Hippocampal formation (tissue), 2 donors: ENCODE measurements at places on chromosomes 16 and 17.
A peak's percentile ranks its signal among the peaks of the same experiment; 100 is the strongest.

DNA sequence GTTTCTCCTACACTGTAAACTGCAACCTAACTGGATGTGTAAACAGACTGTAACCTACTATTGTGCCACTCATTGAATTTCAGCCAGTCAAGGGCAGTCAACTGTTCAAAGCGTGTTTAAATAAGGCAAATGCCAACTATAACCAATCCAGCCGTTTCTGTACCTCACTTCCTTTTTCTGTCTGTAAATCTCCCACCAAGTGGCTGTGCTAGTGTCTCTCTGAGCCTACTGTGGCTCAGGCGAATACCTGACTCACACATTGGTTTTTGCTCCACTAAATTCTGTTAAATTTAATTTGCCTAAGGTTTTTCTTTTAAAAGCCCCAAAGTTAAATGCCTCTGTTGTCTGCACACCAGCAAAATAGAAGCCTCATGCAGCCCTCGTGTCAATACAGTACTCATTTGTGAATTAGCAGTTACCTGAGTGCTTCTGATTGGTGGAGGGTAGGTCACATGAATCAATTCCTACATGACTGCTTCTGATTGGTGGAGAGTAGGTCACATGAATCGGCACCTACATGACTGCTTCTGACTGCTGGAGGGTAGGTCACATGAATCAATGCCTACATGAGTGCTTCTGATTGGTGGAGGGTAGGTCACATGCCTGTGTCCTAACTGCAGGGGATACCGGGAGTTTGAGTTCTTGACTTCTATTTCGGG, 31.1 kb upstream of the CCR7 start:
- no peak for DNase-seq

DNA sequence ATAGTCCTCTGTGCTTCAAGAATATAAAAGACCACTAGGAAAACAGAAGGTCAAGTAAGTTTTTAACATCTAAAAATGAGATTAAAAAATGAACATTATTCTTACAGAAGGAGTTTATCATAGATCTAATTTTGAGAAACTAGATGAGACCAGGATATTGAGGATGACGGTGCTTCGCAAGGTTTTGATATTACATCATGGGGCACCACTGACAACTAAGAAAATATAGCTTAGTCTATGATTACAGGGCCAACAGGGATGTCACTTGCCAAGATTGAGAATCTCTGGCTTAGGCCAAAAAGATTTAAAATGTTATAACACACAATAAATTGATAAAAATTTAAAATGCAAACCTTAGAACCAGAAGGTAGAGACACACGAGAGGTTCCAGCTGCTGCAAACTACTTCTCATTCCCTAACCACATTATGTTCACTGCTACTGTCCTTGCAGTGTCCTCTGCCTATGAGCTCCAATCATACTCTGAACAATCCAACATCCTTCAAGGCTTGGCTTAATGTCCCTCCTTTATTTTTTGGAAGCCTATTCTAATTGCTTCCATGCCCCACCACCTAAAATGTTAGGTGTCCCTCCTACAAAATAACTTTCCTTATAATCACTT, 33.2 kb downstream of the USP32 start:
- DNase-seq = no peak

DNA sequence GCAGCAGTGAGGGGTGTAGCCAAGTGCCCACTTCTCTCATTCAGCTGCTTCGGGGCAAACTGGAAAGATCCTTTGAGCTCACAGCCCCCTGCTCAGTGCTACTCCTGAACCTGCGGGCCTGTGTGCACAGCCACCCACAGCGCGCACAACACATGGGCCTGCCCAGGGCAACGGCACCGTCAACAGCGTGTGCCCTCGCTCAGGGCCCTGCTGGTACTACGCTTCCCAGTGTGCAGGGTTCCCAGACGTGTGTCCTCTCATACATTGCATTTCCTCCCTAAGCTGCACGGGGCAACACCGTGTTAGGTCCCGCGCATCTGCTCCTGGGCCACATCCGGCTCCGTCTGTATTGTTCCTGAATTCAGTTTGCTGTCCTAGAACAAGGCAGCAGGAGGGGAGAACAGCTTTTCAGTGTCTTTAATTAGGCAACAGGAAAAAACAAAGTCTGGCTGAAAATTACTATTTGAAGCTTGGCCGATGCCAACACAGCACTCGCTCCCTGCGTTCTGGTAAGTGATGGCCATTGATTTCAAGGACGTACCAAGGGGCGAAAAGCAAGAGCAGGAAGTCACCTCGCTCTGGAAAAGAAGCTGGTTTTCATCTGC, 15.2 kb downstream of the MRM3 start:
- DNase-seq = no peak

- no peak for DNase-seq
Observed at GRCh38 chr16:3171855-3172593, 16.0 kb upstream of the OR1F1 start.

DNA sequence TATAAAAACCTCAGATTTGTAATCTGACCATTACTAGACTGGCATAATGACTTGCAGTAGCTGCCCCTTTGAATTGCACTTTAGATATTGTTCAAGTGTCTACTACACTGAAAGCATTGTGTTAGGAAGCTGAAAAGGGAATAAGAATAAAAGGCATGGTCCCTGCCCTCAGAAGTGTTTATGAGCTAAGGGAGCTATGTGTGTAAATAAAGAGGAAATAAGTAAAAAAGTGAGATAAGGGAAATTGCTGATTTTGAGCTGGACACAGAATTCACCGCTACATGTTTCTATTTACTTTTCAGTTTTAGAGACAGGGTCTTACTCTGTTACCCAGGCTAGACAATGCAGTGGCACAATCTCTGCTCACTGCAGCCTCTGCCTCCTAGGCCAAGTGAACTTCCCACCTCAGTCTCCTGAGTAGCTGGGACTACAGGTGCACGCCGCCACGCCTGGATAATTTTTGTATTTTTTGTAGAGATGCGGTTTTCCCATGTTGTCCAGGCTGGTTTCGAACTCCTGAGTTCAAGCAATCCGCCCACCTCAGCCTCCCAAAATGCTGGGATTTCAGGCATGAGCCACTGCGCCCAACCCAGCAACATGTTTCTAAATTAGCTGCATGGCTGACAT, 57.0 kb downstream of the GRB2 start:
- no peak for DNase-seq

GRCh38 chr16:86895606-86896005, 317.3 kb downstream of the FOXL1 start:
- no peak for DNase-seq

GRCh38 chr17:57864273-57864672, 14.4 kb upstream of the MRPS23 start:
- no peak for DNase-seq

- no peak for DNase-seq
Observed at GRCh38 chr17:3507071-3507470, 31.3 kb downstream of the ASPA start.

GRCh38 chr17:38568845-38569510, 36.8 kb downstream of the SRCIN1 start:
- DNase-seq = peak; percentile 83

DNA sequence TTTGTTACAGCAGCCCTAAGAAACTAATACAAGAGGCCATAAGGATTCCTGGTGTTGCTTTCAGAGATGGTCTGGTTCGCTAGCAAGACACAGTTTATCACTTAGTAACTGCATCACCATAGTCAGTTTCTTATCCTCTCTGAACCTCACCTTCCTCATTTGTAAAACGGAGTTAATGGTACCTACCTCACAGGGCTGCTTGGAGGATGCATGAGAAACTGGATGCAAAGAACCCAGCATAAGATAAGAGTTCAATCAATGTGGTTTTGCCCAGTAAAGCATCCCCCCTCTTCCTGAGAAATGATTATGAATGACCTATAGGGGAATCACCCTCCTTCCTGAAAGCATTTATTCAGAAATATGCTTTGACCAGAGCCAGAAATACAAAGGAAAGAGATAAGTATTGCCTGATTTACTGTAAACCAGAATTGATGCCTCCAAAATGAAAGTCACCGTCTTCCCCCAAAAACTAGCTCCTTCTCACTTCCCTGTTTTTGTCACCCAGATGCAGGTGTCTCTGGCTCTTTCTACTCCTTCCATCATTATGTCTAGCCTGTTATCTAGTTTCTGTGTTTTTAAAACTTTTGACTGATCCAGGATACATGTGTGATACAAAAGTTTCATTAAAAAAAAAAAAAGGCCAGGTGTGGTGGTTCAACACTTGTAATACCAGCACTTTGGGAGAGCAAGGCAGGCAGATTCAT, 2.8 kb upstream of the TEFM start:
- DNase-seq = no peak

DNA sequence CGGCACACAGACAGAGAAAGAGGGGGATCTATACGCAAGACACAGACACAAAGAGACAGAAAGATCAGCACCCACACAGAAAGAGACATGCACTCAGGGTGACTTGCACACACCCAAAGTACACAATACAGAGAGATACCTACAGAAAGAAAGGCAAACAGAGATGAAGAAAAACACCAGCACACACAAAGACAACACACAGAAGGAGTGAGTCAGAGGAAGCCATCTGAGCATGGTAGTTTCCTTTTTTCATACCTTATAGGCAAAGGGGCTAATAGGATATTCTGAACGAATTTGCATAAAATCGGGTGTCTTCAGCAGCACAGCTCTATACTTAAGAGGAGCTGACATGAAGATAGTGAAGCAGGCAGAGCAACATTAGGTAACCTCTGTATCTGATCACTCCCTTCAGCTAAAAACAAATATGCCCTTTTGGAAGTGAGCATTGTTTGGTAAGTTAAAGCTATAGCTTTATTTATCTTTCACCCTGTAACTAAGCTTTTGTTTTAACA, 198.6 kb downstream of the AATF start:
- DNase-seq = no peak

- no peak for DNase-seq
Observed at GRCh38 chr16:84487358-84487757, 17.1 kb downstream of the MEAK7 start.

DNA sequence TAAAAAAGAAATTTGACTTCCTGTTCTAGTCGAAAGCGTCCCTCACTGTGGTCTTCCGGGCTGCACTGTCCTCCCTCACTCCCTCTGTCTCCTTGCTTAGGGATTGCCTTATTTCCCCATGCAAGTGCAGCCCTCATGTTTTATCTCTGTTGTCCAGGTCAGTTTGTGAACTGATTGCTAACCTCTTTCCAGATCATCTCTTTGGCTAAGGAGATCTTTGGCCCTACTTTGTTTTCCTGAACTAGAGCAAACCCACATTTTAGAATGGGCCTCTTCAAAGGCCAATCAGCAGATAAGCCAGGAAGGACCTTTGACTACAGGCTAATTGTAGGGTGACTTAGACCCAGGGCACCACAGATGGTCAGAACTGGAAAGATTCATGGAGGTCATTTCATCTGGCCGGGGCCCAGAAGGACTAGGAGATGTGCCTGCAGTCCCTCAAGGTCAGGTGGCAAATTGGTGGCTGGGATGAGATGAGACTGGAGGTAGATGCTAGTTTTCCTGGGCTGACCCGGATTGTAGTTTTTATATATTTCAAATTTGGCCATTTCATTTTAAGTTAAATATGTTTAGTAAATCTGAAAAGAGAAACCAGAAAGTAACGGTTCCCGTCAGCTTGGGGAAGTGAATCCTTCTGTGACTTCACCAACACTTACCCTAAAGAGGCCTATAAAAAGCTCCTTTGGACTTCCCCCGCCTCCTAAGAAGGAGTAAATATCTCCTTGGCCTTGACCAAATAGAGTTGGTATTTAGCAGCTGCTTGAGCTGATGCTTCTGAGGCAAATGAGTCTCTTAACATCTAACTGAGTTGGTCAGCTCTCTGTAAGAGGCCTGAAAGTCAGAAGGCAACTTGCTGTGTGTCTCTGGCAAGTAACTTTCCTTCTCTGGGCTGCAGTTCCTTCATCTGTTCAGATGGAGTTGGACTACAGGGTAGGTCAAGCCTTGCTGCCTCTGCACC, 6.2 kb upstream of the SLC25A19 start:
- DNase-seq = no peak

DNA sequence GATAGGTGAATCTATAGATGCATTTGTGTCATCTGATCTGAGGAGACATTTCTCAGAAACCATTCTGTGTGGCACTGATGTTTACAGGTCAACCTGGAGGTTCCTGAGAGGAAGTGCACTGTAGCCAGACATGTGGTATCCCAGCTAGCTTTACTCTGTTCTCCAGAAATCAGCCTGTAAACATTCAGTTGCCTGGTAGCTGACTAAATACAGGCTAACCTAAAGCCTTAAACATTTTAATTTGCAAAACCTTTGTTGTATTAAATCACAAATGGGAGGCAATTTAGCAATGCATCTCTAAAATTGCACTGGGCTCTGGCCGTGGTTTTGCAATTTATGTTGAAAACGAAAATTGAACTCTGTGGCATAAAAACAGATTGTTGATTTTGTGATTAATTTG, 207.6 kb downstream of the FTO start:
- no peak for DNase-seq

DNA sequence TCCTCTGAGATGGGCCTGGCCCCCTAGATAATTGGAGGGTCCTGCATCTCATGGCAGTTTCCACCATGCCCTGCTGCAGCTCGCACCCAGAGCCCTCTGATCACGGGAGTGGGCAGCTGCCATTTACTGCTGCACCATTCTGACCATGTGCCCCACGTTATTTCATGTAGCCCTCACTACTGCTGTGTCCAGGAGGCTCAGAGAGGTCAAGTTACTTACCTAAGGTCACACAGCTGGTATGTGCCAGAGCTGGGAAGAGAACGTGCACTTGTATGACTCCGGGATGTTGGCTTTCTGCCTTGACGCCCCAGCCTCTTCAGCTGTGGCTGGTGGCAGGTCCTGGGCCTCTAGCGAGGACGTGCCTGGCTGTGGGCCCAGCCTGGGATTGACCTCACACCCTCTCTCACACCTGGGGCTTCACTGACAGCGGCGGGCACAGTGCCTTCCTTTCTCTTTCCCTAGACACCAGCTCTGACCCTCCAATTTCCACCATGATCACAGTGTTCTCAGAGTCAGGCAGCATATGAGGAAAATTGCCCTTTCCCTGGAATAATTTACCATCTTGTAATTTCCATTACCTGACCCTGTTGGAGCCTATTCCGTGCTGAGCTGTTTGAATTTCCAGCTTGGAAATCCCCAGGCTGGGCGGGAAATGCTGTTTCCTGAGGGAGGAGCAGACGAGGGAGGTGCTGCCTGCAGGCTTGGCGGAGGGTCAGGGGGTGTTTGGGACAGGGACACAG, 18.5 kb upstream of the DOC2B start:
- no peak for DNase-seq

GRCh38 chr16:88649924-88650748, 717 bp downstream of the CYBA start:
- DNase-seq = no peak

- DNase-seq = no peak
Observed at GRCh38 chr16:50814052-50814451, 72.2 kb downstream of the CYLD start.

- no peak for DNase-seq
Observed at GRCh38 chr17:82014432-82014831, 8.2 kb downstream of the CENPX start.
